ENCODE measurements at places on chromosomes 2 and 18.

DNA sequence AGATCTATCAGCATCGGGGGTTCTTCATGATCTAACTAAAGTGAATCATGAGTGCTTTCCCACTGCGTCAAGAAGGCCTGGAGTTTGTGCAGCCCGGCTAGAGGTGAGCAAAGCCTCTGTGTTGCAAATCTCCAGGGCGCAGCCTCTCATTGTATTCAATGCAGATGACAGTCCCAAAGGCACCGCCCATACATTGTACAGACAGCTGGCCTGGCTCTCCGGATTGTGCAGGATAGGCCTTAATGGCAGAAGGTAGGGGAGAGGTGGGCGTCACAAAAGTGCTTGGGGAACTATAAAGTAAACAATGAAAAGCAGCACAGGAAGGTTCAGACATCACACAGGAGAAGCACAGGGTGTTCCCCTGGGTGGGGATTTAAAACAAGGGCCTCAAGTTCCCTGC is 907 bp upstream of the GYPC start:
- DNase-seq = no peak

DNA sequence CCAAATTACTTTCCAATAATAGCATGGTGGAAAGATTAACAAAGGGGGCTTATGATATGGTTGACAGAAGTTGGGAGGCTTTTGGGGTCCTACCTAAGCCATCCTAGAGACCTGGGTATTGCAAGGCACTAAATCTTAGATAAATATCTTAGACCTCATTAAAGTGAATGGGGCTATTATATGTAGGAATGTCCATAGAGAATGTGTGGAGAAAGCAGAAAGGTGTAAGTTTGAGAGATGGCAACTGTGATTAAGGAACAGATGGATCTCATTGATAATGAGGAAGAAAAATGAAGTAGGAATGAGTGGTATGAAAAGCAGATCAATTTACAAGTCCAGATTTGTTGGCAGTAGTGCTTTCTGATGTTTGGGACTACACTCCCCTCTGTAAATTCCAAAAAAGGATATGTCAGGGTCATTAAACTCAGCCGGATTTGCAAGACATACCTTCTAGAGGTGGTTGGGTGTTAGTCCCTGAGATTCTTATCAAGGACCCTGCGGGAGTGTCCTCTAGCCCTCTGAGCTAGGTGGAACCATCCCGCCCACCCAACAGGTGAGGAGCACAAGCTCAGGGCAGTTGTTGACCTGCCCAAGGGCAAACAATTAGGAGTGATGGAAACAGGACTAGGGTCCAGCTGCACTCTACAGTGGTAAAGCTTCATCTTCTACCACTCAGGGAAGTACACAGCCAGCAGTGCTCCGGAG is 12.1 kb downstream of the TCF7L1 start:
- DNase-seq = peak; percentile 30

DNA sequence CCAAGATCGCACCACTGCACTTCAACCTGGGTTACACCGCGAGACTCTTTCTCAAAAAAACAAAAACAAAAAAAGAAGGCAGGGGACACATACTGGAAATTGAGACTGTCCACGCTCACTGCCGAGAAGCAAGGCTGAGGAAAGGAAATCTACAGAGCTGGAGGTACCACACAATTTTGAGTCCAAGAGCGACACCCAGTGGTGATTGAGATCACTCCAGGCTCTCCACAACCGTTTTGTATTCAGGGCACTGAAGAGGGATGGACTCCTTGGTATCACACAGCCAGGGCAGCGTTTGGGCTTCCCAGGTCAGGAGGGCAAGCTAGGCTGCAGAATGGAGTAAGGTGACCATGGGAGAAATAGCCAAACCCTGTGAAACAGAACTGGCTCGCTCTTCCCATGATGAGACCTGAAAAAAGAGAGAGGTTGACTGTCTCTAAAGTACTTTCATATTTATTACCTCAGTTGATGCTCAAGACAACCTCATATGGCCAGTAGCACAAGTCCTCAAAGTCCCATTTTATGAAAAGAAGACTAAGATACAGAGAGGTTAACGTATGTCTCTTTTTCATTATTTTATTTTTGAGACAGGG is 74.5 kb upstream of the YPEL5 start:
- peak; percentile 76 for DNase-seq

- peak; percentile 8 for DNase-seq
Observed at GRCh38 chr2:108243566-108243965, 3.8 kb downstream of the SULT1C3 start.

- DNase-seq = no peak
Observed at GRCh38 chr2:116148361-116148760, 1666.1 kb upstream of the DDX18 start.

GRCh38 chr18:30342675-30343074 is 699.9 kb downstream of the DSC3 start:
- no peak for DNase-seq

GRCh38 chr2:190792956-190793888 is 87.4 kb upstream of the GLS start:
- no peak for DNase-seq

DNA sequence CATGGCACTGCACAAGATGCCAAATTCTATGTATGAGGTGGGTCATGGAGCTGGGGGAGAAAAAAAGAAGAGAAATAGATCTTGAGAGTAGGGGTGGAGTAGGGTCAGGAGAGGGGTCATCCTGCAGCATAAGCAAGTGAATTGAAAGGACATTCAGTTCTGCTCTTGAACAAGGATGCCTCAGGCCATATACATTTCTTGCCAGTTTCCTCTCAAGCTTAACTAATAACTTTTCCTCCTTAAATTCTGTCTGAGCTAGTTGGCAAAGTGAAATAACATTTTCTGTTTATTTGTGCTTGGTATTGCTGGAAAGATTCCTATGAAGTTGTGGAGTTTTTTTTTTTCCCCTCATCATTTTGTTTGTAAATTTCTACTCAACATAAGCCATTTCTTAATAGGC is 99.0 kb upstream of the LTBP1 start:
- DNase-seq = peak; percentile 39

DNA sequence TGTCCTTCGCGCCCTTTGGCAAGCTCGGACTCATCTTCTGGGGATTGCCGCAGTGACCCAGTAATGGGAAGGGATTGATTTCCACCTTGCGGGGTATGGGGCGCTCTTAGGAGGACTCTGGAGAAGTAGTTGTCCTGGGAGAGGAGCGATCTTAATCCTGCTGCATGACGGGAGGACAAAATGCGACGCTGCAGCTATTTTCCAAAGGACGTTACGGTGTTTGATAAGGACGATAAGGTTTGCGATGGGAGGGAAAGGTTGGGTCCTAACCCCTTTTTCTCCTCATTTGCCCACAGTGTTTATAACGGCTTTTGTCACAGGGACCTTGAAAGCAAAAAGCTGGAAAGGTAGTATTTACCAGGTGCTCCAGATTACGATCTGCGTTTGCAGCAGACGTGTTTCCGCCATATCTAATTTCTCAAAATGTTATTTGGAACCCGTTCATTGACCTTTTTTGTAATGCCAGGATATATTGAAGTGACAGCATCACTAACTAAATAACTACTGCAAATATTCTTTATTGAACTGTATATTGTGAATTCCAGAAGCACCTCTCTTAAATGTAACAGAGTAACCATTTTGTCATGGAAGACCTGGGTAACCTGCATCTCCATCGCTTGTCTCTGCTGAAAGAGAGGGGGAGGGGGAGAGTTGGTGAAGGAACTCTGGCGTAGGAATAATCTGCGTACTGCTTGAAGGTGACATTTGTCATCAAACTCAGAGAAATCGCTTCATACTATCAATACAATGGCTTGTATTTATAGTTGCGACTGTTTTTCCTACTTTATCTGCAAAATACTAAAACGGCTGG is 590 bp downstream of the MDH1 start:
- DNase-seq = no peak

- DNase-seq = no peak
Observed at GRCh38 chr2:68500649-68501048, 33.3 kb downstream of the APLF start.

DNA sequence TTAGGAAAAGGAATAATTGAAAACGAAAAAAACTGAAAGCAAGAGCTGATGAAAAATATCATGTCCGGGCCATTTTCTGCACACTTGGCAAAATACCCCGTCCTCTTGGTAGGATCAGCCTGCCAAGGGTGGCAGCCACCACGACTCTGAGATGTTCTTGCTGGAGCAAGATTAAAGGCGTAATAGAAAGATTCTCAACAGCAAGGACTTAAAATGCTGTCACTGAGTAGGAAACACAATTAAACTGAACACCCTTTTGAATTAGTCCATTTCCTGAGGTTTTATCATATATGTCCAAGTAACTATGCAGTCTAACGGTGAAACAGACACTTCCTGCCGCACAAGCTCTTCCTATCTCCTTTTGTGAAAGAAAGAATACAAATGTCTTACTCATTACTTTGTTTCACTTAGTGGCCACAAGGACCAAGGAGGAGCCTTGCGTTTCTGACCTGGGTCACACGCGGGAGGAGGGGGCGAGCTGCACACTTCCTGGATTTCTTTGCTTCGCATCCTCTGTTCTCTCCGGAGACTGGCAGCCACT is 222.7 kb downstream of the PIEZO2 start:
- DNase-seq = peak; percentile 59

DNA sequence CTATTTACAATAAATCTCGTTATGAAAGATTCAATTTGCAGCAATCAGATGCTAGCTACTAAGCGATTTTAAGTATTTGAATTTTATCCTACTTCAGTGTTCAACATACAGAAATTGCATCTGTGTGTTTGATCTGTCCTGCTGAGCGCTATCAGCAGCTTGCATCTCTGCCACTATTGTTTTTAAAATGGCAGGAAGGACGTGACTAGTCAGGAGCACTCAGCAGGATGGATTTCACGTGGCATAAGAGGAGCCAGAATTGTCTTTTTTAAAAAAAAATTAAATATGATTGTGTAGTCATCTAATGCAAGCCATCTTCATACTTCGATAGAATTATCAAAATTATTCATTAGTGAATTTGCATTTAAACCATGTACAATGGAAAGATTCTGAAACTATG is 2.8 kb upstream of the KLHL14 start:
- no peak for DNase-seq

DNA sequence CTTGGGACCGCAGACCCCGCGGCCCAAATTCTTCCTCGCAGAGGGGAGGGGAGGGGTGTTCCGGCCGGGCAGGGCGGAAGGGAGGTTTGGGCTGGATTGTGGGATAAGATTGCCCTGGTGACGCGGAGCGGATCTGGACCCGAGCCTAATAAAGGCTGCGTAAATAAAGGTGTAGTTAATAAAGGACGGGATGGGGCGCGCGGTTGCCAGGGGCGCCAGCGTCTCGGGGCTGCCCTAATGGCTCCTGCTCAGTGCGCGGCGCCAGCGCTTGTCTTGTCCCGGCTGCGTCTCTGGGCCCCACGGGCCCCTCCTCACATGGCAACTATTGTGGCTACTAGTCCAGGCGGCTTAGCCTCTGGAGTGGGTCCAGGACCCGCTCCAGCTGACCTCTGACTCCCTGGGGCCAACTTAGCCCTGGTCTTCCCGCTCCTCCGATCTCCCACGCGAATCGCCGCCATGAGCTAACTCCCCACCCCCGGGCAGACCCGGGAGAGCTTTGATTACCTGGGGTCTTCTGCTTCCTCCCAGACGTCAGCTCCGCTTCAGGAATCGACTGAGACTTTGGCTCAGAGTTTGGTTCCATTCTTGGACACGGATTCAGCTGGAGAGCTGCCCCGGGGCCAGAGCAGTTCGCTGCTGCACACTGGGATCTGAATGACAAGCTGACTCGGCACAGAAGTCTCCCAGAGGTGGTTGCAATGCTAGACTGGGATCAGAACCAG is 36.5 kb downstream of the SLC25A52 start:
- DNase-seq = no peak

GRCh38 chr18:57754577-57755338 is 48.4 kb downstream of the ATP8B1 start:
- DNase-seq = no peak

DNA sequence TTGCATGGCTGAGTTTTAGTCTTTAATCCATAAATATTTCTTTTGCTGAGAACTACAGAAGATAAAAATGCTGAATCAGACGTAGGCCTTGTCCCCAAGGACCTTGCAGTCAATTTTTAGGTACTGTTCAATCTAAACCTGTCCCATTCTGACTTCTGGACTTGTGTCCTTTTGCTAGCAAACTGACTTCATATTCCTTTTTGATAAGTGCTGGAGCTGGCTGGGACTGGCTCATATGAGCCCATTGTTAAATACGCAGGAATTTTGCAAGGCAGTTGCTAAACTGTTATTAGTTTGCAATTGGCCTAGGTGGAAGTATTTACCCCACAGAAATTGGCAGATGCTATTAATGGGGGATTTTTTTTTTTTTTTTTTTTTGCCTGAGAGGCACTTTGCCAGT is 941.4 kb downstream of the DCC start:
- DNase-seq = no peak

- DNase-seq = no peak
Observed at GRCh38 chr18:57425096-57425495, 10.1 kb upstream of the ONECUT2 start.

- no peak for DNase-seq
Observed at GRCh38 chr2:136118819-136119716, 1.1 kb upstream of the CXCR4 start.

GRCh38 chr2:68040078-68040477 is 22.7 kb downstream of the C1D start:
- DNase-seq = peak; percentile 47

- DNase-seq = peak; percentile 92
Observed at GRCh38 chr2:46967990-46968647, 52.5 kb upstream of the MCFD2 start.

- no peak for DNase-seq
Observed at GRCh38 chr2:214989187-214989586, 149.2 kb downstream of the ABCA12 start.

- DNase-seq = no peak
Observed at GRCh38 chr2:239001794-239002193, 153.9 kb downstream of the TWIST2 start.
